ENCODE measurements at places on chromosomes 2 and 18.

DNA sequence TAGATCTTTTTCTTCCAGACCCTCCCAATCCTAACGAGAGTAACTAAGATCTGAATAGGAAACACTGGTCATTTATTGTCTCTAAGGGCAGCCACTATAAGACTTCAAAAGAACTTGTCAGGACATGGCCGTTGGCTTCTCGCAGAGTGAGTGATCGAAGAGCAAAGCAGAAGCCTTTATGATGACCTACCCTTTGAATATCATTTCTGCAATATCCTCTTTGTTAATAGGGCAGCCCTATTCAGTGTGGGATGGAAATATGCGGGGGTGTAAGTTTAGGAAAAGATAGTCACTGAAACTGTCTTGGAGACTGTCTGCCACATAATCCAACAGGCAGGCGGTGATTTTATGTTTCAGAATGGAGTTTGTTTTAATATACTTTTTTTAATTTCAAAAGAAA is 70.9 kb downstream of the FBXO36 start:
- DNase-seq, result no peak

DNA sequence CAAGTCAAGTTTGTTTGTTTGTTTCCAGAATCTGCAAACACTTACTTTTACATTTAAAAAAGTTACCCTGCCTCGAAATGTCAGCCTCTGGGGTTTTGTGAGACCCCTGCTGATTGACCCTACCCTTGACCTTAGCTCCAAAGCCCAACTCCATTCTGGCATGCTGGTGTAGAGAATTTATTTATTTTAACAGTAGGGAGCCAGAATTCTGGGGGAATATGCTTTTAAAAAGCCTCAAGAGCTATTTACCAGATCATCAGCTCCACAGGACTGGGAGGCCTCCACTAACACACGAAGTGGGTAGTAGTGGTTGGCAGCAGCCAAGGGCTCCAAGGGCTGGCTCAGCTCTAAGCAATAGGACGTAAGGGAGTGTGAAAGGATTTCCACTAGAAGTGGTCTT is 23.2 kb upstream of the GREB1L start:
- DNase-seq, result no peak

DNA sequence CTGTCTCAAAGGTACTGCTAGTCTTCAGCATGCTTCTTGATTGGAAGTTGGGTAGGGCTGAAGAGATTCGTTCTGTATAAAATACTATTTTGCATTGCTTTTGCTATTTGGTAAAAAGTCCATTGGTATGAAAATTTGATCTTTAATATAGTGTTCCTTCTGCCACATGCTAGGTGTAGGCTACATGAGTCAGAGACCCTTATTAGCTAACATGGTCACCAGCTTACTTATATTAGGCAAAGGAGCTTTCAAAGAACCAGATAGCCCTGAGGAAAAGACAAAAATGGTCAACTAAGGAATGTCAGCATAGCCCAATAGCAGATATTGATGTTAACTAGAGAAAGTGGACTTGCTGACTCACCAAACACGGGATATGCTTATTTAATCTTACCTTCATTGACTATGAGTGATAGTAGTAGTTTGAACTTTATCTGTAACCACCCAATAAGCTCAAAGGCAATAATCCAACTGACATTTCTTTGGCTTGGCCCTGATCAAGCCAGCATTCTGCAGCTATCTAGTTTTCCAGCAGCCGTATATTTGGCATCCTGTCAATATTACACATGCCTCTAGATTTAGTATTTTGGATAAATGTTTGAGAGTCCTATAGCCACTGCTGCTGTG is 110.0 kb downstream of the TPGS2 start:
- DNase-seq, result peak; percentile 82

GRCh38 chr2:73232403-73233153 is 461 bp downstream of the PRADC1 start:
- peak; percentile 13 for DNase-seq

DNA sequence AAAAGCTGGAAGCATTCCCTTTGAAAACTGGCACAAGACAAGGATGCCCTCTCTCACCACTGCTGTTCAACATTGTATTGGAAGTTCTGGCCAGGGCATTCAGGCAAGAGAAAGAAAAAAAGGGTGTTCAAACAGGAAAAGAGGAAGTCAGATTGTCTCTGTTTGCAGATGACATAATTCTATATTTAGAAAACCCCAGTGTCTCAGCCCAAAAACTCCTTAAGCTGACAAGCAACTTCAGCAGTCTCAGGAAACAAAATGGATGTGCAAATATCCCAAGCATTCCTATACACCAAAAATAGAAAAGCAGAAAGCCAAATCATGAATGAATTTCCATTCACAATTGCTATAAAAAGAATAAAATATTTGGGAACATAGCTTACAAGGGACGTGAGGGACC is 11.1 kb downstream of the SLC8A1 start:
- no peak for DNase-seq

DNA sequence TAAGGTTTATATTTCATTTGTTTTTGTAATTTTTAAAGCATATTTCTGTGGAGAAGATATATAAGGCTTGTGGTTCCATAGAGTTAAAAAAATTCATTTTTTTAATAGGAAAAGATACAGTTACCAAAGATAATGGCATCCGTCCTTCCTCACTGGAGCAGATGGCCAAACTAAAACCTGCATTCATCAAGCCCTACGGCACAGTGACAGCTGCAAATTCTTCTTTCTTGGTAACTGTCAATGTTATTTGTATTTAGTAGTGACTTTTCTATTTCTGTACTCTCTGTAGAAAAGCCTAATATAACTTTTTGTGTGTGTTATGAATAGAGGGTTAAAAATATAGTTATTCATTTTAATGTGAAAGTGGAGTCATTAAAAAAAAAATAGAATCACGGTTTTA is 35.1 kb downstream of the HADHB start:
- no peak for DNase-seq

GRCh38 chr2:238703053-238703415 is 144.9 kb upstream of the TWIST2 start:
- DNase-seq, result no peak

- no peak for DNase-seq
These were observed 20.1 kb downstream of the SERPINB12 start for GRCh38 chr18:63562284-63562683.

- DNase-seq, result no peak
These were observed 23.5 kb downstream of the MIB1 start for GRCh38 chr18:21763846-21764646.

DNA sequence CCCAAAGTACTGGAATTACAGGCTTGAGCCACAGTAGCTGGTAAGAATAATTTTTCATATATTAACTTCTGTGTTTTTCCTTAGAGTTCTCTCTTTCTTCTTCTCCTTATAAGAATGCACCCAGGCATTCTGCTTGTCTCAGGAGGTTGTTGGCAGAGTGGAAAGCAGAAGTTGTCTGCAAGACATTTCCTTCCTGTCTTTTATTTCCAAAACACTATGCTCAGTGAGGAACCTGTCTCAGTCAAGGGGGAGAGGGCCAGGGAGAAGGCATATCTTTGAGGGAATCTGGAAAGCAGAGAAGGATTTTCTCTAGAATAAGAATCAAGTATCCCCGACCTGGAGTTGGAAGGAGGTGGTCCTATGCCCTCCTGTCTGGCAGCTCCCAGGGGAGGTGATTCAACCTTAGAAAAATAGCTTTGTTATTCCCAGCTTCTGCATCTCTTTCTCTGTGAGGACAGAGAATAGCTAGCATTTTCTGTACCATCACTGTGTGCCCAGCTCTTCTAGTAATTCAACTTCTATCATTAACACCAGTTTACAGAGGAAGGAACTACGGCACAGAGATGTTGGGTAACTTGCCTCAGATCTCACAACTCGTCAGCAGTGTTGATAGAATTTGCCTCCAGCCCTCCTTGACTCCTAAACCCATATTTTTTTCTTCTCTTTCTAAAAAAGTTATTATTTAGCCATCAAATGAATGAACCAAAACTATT is 3.8 kb upstream of the LPIN2 start:
- no peak for DNase-seq

GRCh38 chr2:156156580-156156979 is 175.9 kb downstream of the NR4A2 start:
- no peak for DNase-seq

GRCh38 chr2:228688007-228688645 is 506.6 kb upstream of the SPHKAP start:
- DNase-seq, result no peak

GRCh38 chr2:127681976-127682857 is 6.9 kb upstream of the LIMS2 start:
- no peak for DNase-seq

- DNase-seq, result no peak
These were observed 83.3 kb downstream of the ICOS start for GRCh38 chr2:204019572-204020501.

GRCh38 chr2:206198677-206199076 is 39.0 kb downstream of the EEF1B2 start:
- no peak for DNase-seq
